ENCODE measurements at places on chromosomes 1 and 21.
A peak's percentile ranks its signal among the peaks of the same experiment; 100 is the strongest.

DNA sequence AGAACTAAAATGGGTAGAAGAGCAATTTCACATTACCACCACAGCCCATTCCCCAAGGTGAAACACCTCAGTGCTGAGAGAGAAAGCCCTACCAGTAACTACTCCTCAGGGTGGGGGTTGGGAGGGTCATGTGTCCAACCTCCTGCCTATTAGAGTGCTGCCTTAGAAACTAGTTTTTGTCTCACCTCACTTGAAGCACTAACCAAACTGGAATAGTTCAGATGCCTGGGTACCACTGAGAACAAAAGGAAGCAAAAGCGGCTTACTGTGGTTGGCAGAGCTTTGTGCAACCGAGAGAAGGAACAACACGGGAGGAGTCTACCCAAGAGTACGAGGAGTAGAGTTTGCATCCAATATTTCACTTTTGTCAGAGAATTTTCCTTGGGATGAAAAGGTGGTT is 1207.5 kb upstream of the ADGRL2 start:
- DNase-seq: no peak

- DNase-seq: no peak
Observed at GRCh38 chr1:181783208-181783607, 278.3 kb downstream of the ZNF648 start.

- DNase-seq: no peak
Observed at GRCh38 chr21:44567481-44568171, 5.9 kb upstream of the KRTAP10-4 start.

DNA sequence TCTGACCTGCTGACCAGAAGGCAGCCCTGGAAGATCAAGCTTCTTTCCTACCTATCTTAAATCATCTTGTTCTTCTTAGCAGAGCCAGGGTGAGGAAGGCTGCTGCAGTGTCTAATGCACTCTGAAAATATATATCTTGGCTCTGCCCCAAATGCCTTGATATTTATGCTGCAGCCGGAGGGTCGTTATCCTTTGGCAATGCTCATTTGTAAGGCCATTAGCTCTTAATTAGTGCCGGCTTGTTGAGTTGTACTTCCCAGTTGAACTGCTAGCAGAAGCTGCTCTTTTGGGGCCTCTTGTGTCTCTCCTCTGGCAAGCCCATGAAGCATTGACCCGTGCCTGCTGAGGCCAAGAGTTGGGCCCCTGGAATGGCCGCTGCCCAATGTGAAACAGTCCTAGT is 4.2 kb upstream of the GNL2 start:
- DNase-seq: no peak

DNA sequence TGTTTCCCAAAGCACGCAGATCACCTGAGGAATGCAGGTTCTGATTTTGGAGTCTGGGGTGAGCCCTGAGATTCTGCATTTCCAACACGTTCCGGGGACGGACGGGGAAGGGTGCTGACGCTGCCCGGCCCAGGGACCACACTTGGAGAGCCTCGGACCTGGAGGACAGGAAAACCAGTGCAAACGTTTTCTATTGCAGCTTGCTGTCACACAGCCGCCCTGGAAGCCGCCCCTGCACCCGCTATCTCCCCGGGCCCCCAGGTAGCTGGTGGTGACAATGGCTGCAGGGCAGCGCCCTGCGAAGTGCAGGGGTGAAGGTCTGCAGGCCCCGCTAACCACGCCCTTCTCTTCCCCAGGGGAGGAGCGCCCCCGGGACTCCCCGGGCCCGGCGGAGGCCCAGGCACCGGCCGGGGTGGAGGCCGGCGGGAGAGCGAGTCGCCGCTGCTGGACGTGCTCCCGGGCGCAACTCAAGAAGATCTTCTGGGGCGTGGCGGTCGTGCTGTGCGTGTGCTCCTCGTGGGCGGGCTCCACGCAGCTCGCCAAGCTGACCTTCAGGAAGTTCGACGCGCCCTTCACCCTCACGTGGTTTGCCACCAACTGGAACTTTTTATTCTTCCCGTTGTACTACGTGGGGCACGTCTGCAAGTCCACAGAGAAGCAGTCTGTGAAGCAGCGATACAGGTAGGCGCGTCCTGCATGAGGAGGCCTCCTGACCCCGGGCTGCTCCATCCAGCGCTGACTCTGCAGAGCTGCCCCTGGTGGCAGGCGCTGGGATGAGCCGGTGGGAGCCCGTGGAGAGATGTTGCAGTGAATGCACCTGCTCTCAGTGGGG is 142.0 kb upstream of the COA6 start:
- DNase-seq: no peak

DNA sequence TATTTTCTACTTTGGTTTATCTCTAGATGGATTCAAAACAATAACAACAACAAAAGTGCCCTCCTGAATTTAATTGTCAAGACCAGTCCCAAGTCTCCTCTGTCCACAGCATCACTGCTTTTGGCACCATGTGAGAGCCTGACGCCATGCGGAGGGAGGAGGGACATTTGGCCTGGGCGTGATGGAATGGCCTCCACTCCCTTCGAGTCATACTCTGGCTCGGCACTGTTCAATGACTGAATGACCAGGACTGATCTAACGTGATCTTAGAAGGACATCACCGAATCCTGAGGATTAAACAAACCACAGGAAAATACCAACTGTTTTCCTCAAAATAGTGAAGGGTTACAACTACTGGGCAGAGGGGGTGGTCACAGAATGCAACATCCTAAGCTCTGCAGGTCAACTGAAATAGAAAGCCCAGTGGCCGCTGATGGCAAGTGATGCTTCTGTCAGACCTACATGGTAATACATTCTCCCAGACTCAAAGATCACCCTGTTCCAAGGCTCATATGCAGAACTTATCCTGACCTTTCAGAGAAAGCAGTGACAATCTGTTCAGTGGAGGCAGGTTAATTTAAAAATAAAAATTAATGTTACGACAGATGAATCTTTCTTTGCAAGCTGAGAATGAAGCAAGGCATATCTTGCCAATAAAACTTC is 19.1 kb downstream of the SRSF4 start:
- DNase-seq: no peak

- no peak for DNase-seq
Observed at GRCh38 chr1:56326056-56326455, 253.3 kb downstream of the PLPP3 start.

DNA sequence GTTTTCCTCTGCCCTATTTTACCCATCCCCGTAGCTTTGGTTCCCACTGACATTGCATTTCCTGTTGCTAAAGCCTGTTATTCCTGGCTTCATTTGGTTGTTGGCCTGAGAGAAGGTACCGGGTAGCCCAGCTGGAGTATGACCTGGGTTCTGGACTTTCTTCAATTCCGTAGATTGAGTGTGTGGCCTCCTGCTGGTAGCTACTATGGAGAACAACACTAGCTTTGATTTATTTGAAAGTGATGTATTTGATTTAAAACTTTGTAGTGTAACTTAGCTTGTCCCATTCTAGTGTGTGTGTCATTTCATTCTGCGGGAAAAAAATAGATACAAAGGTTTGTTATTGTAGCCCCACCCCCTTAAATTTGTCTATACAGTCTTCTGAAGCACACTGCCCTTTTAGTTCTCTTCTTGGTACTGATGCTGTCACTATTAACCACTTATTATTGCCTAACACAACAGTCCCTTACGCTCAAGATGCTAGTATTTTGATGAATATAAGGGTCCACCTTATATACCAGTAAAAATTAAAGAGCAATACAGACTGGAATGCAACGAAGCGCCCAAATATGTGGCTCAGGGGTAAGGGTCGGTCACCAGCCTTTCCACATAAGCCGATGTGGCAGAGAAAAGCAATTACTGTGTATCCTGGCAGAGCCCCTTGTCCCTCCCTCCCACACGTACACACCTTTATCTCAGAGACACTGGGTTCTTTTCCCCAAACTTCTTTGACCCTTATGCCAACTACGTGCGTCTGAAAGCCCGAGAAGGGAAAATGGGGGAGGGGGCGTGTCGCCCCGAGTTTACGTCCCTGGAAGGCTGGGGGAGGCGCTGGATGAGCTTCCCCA is 643 bp upstream of the MOV10 start:
- DNase-seq: peak; percentile 62

- DNase-seq: peak; percentile 16
Observed at GRCh38 chr21:35905096-35905962, 155.0 kb downstream of the SETD4 start.

GRCh38 chr1:235997049-235997448 is 67.8 kb downstream of the NID1 start:
- no peak for DNase-seq

DNA sequence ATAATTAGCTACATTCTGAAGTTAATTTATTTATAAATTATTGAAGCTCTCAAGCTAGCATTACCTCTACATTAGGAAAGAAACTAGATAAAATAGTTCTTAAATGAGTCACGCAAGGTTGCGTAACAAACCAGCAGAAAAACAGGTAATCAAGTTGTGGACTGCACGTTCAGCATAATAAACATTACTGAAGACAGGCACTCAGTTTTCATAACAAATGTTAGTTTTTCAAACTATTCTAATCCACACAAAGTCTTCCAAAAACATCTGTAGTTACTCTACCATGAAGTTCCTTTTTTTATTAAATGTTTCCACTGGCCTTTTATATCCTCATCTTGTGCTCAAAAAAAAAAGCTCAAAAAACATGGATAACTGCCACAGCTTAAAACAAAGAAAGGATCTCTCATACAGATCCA is 1.3 kb downstream of the TOR1AIP2 start:
- peak; percentile 82 for DNase-seq

DNA sequence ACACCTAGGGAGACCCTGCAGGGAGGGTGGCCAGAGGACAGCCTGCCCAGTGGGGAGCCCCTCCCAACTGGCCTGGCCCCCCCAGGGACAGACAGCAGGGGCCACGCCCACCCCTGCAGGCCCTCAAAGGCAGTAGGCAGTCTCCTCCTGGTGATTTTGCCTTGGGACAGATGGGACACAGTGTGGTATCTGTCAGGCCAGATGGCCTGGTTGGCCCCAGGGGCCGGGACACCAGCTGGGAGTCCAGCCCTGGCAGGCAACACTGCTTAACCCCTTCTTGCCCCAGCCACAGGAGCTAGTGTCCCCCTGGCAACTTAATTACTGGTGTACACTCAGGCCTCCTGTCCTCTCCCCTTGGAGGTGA is 17.8 kb downstream of the IFFO2 start:
- DNase-seq: no peak

GRCh38 chr1:15178571-15179484 is 25.3 kb downstream of the TMEM51 start:
- DNase-seq: peak; percentile 94

GRCh38 chr21:44318489-44319285 is 18.8 kb downstream of the PFKL start:
- no peak for DNase-seq

DNA sequence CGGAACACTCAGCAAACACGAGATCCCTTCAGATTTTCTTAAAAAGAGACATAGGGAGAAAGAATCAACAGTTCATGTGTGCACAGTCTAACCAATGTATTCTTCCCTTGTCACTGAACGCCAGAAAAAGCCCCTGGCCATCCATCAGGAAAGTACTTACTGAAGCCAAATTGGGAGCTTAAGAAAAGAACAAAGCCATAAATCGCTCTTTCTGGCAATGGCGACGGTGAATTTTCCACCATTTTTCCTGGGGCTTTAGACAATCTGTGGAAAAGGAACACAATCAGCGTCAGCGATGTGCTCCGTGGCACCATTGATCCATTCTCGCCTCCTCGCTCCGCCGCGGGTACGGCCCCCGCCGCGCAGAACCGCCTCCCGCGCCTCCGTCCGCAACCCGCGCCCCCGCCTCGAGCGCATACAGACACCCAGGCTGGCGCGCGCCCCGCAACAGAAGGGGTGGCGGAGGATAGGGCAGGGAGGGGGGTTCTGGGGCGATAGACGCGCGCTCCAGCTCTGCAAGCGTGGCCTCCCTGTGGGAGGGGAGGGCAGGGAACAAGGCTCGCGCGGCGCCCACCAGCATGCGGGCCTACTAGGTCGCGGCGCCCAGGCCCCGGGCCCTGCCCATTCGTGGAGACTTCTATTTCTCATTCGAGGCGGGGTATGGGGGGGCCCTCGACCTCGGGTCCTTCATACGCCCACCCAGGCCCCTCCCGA is 440 bp downstream of the PIGP start:
- peak; percentile 58 for DNase-seq

- DNase-seq: no peak
Observed at GRCh38 chr1:25833158-25833557, 13.4 kb downstream of the MTFR1L start.
